ENCODE measurements at places on chromosomes 3 and 15.

DNA sequence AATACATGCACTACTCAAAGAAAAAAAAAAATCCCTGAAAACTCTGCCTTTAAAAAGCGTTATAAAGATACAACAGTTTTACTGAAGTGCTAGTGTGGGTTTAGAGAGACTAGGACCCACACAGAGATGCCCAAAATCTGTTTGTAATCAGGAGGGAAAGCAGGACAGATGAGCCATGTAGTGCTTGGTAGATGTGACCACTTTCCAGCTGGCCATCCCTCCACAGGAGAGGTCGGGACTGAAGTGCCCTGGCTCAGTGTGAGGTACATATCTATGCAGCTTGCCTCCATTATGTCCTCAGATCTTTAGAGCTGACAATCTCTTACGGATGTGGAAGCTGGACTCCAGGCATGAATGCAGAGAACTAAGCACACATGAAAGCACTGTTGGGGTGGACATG is 57.5 kb upstream of the NANOGP8 start:
- DNase-seq = no peak

GRCh38 chr3:37097776-37098175 is 76.6 kb downstream of the LRRFIP2 start:
- no peak for DNase-seq

DNA sequence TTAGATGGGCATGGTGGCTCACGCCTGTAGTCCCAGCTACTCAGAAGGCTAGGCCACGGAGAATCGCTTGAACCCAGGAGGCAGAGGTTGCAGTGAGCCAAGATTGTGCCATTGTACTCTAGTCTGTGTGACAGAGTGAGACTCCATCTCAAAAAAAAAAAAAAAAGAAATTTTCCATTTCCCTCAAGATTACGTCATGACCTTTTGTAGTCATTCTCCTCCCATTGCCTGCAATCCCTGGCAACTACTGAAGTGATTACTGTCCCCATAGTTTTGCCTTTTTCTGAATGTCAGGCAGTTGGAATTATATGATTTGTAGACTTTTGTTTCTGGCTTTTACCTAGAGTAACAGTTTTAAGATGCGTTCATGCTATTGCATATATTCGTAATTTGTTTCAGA is 28.0 kb downstream of the WDR76 start:
- no peak for DNase-seq

DNA sequence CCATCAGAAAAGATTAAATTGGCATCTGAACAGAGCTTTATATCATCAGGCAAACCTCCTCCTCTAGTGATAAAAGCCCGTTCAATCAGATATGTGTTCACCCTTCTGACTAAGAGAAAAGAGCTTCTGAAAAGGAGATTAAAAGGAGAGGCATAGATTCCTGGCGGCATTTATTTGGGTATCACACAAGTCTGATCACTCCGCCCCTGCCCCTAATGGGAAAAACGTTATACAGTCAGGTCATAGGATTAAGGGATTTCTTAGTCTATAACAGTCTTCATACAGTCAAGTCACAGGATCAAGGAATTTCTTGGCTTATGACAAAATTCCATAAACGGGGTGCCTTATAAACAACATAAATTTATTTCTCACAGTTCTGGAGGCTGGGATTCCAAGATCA is 295.4 kb upstream of the SATB1 start:
- DNase-seq = no peak

DNA sequence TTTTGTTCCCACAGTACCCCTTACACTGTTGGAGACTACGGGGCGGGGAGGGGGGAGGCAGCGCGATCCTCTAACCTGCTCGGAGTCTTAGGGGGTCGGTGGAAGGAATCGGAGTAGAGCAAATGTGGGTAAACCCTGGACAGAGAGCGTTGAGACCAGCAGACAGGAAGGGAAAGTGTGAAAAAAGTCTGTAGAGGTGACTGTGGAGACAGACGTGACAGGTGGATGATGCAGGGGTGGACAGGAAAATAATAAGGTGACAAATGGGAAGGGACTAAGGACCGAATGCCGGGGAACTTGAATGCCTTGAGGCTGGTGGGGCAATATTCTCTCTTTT is 424 bp downstream of the EAF2 start:
- DNase-seq = no peak

DNA sequence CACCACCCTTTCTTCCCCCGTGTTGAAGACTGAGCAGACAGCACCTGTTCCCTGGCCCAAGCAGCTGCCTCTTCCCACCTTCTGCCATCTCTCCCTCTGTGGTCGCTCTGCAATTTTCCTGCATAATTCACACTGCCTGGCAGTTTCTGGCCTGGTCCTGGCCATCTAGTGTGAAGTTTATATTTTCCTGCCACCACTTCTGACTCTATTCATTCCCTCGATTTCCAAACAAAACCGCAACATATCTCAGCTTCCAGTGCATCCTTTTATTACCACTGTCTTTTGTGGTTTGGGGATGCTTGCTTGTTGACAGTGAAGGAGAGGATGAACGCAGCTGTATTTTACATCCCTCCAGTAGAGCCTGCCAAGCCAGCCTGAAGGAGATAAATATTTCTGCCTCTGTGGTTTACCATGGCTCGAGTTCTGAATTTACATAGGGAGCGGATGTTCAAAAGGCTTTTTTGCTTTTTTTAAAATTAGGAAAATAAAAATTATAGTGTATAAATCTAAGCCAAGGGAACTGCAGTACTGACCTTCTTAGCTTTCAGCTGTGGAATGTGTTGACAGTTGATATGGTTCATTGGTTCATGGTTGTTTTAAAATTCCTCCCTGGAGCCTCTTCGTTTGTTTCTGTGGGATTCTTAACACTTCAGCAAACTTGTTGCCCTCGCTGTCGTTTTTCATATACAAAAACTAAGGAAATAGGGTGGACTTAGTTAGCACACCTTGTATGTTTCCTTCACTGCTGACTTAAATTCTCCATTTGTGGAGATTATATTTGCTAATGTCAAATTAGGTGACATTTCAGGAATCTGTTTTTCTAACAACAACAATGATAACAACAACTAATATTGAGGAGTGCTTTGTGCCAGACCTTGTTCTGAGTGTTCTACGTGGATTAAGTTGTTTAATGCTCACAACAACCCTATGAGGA is 250.5 kb downstream of the ADAMTSL3 start:
- no peak for DNase-seq

GRCh38 chr15:59437817-59438624 is at the start of gene FAM81A:
TSS of gene FAM81A (plus strand) at chr15:59438186. CDS start at chr15:59458627, 20,441 bp downstream.
- no peak for DNase-seq

DNA sequence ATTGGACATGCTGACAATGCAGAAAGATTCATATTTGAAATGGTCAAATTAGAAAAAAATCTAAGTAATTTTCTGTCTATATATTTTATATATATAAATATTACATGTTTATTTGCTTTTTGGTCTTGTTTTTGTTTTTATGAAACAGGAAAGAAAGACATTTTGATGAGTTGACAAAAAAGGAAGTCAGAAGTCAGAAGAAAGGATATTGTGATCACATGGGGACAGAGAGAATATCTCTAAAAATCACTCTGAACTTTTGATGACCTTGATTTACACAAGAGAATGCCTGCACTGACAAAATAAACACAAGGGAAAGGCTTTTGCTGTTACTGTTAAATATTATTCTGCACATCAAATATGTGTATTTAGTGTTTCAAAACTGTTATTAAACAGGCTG is 811.2 kb downstream of the SI start:
- no peak for DNase-seq

DNA sequence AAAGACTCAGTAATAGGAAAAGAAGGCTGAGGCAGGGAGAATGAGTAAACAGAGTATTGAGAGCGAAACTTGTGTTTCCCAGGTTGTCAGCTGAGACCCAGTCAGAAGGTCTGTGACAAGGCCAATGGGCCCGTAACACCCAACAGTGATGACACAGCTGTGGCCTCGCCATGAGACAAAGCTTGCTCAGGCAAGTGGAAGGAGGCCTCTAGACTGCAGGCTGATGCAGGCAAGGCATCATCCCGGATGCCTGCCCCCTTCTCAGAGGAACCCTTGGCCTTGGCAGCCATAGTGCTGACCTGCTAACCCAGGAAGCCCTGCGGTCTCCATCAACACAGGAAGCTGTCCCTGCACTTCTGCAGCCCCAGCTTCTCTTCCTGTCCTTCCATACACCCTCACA is 15.4 kb downstream of the RAB6B start:
- DNase-seq = no peak

GRCh38 chr15:80550908-80551260 is 144.2 kb upstream of the ABHD17C start:
- DNase-seq = no peak

- no peak for DNase-seq
Measured at GRCh38 chr3:184291044-184291737, 7.8 kb upstream of the PSMD2 start.

DNA sequence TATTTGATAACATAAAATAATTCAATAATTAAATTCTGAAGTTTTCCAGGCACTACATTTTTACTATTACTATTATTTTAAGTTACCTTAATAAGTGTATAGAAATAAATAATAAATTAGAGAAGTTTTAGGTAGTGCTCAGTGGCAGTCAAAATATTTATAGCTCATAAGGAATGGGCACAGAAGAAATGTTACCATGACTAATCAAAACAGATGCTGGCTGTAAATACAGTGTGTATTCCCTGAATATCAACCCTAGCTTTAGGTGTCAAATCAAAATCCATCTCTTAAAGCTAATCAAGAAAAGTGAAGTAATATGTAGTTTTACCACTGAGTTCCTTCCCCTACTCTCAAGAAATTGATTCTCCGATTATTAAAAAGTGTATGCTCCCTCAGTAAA is 35.5 kb downstream of the ZBTB20 start:
- DNase-seq = no peak

All from cortex of kidney (tissue), 1 donor.